Activated CD8-positive, alpha-beta memory T cell treated with anti-CD3 and anti-CD28 coated beads, Interleukin-2, amount 50 U/mL, for 48 hours (primary cell): ENCODE measurements at places on chromosomes 2 and 18.

DNA sequence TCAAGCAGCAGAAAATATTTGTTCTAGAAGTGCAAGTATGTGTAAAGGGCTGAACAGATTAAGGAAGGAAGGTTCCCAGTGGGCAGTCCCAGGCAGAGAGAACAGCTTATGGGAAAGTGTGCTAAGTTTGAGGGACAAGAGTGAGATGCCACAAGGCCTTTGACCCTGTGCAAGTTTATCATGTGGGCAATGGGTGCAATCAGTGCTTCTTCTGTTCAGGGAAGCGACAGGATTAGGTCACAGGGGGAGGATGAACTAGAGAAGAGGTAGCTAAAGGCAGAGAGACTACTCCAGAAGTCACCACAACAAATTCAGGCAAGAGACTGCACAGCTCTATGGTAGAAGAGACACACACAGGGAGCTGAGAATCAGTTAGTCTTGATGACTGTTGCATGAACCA is 44.3 kb downstream of the LPIN2 start:
- no peak for DNase-seq

DNA sequence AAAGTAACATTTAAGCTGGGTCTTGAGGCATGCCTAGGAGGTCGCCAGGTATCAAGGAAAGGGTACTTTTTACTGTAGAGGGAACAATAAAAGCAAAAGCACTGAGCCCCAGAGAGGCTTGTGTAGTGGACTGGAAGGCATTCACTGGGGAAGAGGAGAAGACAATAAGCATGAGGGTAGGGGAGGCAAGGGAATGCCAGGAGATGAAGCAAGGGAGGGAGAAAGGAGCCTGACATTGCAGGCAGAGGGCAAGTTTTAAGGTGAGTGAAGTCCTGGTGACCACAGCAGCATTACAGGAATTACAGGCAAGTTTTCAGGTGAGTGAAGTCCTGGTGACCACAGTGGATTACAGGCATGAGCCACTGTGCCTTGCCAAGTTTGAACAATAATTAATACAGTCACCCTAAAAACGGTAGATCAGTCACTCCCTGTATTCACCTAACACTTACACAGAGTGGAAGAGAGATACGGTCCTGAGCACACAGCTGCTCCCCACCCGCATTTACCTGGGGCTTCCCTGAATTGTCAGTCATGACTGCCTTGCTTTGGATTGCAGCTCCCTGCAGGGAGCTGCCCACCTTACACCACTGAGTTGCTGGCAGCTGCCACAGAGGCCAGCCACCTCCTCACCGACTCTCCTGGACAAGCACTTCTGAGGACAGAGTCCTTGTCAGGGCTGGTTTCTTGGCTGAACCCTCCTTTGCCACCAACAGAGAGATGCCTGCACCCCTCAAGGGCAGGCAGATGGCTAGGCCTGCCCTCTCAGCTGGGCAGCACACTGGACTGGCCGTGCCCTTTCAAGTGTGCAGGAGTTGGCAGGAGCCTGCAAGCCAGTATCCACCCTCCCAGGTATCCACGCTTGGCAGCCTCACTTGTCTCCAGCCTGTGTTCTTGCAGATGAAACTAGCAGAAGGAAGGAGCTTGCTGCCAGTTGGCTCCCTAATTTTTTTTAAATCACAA is 153.2 kb upstream of the MSH6 start:
- no peak for DNase-seq

GRCh38 chr2:16718576-16719484 is 53.2 kb upstream of the CYRIA start:
- DNase-seq = no peak

GRCh38 chr2:36756438-36756837 is 59.9 kb downstream of the VIT start:
- DNase-seq = no peak

DNA sequence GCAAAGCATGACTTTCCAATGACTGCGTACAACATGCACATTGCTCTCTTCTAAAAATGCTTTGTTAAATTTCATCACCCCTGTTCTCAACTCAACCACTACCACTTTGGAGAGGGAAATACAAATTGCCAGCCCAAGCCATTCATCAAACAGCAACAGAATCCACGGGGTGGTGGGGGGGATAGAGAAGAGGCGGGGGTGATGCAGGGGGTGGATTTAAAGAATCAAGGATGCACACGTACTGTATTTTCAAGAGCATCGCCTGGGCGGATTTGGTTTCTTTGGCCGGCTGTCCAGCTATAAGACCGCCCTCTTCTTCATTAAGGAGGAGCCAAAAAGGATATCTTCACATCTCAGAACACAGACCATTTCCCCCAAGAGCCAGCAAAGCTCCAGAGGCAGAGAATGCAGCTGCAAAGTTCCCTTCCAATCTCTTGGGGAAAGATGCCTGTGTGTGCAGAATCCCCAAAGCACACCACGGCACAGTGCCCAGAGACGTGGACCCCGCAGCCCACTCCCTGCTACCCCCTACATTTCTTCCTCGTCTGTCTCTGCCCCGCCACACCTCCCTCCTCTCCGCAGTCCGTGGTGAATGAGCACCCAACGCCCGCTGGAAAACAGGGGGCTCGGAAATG is 977 bp downstream of the SLC8A1 start:
- no peak for DNase-seq

GRCh38 chr2:200221055-200221955 is 85.2 kb upstream of the SPATS2L start:
- no peak for DNase-seq

DNA sequence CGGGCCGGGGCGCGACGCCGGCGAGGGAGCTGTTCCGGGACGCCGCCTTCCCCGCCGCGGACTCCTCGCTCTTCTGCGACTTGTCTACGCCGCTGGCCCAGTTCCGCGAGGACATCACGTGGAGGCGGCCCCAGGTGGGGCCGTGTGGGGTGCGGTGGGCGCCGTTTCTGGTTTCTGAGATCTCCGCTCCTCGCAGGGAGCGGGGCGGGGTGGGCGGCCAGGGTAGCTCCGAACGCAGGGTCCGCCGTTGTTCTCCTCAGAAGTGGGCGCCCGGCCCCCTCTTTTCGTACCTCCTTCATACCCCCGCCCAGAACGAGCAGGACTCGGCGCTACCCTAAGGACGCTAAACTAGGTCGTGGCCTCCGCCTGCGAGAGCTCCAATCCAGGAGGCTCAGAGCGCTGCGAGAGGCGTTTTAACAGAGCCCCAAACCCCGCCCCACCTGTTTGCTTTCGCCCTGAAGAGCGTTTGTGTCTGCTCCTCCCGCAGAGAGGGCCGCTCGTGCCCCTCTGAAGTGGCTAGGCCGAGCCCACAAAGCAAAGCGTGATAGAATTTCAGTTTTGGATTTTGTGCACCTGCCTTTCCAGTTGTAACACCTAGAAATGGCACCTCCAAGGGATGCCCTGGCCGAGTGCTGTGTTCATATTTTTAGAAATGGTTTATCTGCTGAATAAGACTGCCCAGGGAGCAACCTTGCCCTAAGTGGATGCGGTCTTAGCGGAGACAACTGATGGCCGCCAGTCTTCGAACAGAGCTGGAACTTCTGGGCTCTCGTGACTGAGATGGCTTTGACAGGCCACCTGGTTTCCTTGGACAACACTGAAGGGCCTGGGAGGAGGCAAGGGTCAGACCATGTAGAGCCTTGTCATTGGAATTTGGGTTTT is 626 bp downstream of the CAPN10 start:
- DNase-seq = peak; percentile 75

DNA sequence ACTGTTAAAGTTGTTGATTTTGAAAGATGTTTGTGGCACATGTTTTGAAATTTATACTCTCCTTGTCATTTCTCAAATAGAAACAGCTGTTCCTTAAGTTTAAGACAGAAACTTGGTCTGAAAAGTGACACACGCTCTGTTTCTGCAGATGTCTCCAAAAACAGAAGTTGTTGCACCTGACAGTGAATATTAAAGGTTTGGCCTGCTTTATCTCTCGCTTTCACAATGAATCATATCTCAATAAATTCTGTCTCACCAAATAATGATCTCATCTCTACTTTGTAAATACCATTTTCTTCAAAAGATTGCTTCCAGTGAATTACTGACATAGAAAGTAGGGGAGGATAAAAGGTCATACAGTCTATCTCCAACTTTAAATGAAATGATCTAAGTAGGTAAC is 294.9 kb upstream of the SYT4 start:
- no peak for DNase-seq

- no peak for DNase-seq
Observed at GRCh38 chr2:225556461-225556860, 157.0 kb downstream of the NYAP2 start.

DNA sequence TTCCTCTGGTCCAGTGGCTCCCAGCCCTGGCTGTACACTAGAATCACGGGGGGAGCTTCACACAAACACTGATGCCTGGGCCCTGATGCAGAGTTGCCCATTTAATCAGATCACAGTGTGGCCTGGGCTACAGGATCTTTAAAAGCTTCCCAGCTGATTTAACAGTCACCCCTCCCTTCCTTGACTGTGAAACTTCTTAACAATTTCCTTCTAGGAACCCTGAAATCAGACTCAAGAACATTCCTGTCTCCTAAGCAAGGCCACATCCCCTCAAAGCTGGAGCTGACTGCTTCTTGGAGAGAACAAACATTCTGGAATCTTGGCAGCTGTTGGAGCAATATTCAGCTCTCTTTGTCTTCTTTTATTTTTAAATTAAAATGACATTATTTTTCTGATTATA is 88.7 kb downstream of the ADD2 start:
- DNase-seq = no peak

- DNase-seq = no peak
Observed at GRCh38 chr2:185473838-185474237, 264.8 kb upstream of the FSIP2 start.

DNA sequence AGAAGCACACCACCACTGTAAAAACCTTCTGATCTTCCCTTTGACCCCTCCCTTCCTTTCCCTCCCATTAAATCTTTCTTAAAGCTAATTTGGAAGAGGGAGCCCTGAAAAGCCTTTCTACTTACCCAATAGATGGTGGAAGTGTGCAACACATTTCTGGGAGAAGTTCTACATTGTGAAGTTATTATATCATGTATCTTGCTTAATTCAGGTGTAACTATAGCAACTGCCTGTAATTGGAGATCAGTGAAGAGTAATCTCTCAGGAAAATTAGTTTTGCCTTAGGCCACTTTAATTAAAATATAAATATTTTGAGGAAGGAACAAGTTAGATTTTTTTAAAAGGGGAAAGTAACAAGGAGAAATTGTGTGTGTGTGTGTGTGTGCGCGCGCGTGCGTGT is 266.0 kb downstream of the SH3BP4 start:
- DNase-seq = no peak

DNA sequence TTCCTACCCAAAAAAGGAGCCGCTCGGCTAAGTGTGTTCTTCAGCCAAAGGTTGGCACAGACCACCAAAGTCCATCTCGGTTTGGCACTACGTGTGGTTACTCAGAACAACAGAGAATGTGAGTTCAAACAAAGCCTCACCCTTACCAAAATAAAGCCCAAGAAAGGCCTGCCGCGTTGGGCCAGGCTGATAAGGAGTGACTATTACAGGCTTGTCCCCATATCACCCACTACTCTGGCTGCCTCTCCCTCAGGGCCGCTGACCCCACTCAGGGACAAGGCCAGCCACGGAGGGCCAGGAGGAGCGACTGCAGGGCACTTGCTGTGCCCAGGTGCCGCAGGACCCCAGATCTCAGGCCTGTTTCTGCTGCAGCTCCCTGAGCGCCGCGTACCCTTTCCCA is 13.8 kb downstream of the HS1BP3 start:
- no peak for DNase-seq

- no peak for DNase-seq
Observed at GRCh38 chr2:85756195-85756594, 2.4 kb downstream of the ATOH8 start.

DNA sequence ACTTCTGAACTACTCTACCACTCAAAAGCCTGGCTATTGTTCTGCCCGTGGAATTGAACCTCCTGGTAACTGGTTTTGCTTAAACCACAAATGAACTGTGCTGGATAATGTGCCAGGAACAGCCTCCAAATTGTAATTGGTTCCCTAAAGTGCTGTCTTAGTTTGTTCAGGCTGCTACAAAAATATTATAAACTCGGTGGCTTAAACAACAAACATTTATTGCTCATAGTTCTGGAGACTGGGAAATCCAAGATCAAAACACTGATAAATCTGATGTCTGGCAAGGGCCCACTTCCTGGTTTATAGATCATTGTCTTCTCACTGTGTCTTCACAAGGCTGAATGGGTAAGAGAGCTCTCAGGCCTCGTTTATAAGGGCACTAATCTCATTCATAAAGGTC is 149.2 kb upstream of the NCKAP5 start:
- no peak for DNase-seq

- no peak for DNase-seq
Observed at GRCh38 chr18:2618009-2618408, 37.5 kb upstream of the SMCHD1 start.

DNA sequence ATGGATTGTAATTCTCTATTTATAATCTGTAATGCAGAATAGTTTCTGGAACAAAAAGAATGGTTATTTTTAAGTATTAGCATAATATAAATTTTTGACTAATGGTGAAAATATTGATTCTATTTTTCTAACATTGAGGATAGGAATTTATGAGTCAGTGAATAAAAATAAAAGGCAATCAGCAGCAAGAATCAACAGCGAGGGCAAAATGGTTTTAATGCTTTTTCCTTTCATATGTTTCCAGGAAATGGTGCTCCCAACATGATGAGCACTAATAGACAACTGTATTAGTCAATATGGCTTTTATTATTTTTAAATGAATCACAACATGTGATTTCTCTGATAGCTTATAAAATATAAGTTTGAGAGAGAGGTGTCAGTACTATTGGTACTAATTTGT is 90.7 kb upstream of the TFPI start:
- DNase-seq = no peak

DNA sequence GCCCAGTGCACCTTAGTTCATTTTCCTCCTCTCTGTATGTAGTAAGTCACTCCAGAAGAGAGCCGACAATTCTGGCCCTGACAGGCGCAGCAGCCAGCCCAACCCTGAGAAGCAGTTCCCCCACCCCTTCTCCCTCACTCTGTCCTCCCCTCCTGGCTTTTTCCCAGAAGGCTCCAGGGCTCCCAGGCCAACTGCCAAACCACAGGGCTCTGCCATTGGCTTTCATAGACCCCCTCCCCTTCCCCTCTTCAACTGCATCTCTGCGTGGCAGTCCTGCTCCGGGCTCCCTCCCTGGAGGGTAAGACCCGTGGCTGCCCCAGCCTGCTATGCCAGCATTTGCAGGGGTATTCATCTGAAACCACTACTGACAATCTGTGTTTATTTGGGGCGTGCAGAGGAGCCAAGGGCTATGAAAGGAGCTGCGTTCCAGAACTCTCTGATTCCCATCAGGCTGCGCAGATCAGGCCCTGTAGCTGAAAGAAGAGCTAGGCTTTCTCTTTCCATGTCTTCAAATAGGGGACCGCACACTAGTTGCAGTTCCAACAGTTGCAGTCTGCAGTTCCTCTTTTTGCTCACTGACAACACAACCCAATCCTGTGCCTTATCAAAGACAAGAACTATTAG is 388.6 kb upstream of the TNP1 start:
- DNase-seq = no peak

DNA sequence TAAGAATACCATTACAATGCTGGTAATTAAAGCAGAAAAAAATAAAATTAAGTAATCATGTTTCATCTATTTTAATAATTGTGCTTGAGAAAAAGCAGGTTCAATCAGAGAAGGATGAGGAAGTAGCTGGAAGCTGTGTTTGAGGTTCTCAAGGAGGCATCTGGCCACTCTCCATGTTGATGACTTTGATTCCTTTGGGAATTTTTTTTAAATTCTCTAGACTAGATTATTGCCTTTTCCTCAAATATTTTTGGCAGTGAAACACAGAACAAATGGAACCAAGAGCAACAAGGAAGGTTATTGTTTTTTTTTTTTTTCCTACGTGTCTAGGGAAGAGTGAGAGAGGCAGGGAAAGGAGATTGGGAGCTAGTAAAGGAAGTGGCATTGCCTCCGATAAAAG is 99.9 kb upstream of the NRP2 start:
- no peak for DNase-seq

- DNase-seq = no peak
Observed at GRCh38 chr2:133063775-133064174, 393.8 kb upstream of the LYPD1 start.
